PC-3 (cell line): ENCODE measurements at places on chromosomes 16 and 17. TPM values are rescaled to one million over a fixed set of nuclear protein-coding genes. Genes with fewer than 3 reads are reported as not detected.

Gene CEP295NL
- 1.8 and 2.4 TPM in 2 replicates for total RNA-seq

Gene DOC2B
- total RNA-seq: 0.46 and 0.69 TPM in 2 replicates

Gene NTN3
- total RNA-seq: not detected in 2 replicates

Gene RCVRN
- not detected in 2 replicates for total RNA-seq

Gene DNAH2
- 0.62 and 0.92 TPM in 2 replicates for total RNA-seq
